Sciatic nerve (tissue), 2 donors: ENCODE measurements at places on chromosomes 16 and 17.

- DNase-seq, result no peak
These were observed 159 bp downstream of the USP36 start for GRCh38 chr17:78840530-78840779.

- DNase-seq, result no peak
These were observed 16.6 kb upstream of the LITAF start for GRCh38 chr16:11603331-11603750.

DNA sequence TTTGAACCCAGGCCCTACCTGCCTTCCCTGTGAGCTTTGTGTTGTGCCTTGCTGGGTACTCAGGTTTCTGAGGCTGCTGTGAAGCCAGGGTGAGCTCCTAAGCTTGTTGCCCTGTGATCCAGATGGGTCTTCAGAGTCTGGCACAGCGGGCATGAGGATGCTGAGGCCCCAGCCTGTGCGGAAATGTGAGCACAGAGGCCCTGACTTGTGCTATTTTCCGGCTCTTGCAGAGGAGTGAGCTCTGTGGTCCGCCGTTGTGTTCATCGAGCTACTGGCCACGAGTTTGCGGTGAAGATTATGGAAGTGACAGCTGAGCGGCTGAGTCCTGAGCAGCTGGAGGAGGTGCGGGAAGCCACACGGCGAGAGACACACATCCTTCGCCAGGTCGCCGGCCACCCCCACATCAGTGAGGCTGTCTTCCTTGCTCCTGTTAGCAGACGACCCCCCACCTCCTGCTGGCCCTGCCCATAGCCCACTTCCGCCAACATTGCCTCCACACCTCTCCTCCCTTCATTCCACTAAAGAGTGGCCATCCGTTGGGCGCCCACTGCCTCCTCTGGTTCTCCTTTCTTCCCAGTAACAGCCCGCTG is 2.7 kb downstream of the PHKG2 start:
- no peak for DNase-seq

GRCh38 chr16:73031155-73031866 is 16.6 kb downstream of the ZFHX3 start:
- DNase-seq, result no peak

DNA sequence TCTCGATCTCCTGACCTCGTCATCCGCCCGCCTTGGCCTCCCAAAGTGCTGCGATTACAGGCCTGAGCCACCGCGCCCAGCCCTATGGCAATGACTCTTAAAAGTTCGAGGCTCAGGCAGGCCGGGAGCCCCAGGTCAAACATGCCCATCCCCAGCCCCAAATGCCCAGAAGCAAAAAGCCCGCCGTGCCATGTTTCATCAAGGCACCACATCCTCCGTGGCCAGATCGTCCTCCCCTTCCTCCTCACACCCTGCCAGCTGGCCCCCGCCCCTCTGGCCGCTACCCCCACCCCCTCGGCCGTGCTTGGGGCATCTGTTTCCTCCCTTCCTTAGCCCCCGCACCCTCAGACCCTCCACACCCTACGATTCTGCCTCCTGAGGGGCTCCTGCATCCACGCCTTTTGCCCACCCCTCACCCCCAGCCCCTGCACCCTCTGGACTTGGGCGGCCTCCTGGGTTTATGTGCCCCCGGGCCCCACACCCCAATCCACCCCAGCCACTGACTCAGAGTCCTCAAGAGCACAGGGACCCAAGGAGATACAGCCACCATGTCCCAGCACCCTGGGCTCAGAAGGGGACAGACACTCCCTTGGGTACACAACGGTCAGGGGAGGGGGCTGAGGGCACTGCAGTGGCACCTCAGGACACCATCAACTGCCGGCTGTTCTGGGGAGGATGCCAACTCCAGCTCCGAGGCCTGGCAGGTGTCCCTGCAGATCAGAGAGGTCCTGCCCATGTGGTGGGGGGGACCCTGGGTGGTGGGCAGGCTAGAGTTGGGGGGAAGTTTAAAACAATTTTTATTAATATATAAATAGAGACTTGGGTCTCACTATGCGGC is 7.1 kb downstream of the CTRB1 start:
- DNase-seq, result no peak

GRCh38 chr16:69522732-69523404 is 42.9 kb upstream of the NFAT5 start:
- no peak for DNase-seq

- DNase-seq, result no peak
These were observed 16.6 kb upstream of the RNF135 start for GRCh38 chr17:30954046-30954830.

GRCh38 chr17:39461926-39462569 is 762 bp downstream of the CDK12 start:
- no peak for DNase-seq

GRCh38 chr17:82051776-82052637 is at the start of the genes GPS1 and RFNG:
Gene GPS1 (plus strand): TSS chr17:82051898. CDS start chr17:82051932, 34 bp downstream.
Gene RFNG (minus strand): TSS chr17:82051811. CDS start chr17:82051766, 45 bp downstream.
- peak; percentile 88 for DNase-seq

DNA sequence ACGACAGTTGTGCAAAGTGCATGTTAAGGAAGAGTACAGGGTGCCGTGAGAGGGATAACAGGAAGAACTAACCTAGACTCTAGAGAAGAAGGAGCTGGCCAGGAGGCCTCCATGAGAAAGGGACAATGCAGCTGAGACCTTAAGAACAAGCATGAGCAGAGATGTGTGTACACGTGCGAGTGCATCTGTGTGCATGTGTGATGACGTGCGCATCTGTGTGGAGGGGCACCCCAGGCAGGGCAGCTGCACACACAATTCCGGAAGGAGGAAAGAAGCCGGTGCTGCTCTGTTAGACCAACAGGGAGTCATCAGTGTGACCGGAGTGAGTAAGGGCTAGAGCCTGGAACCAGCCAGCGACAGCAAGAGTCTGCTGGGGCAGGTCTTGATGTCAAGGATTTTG is 7.6 kb upstream of the KIF19 start:
- DNase-seq, result no peak

- no peak for DNase-seq
These were observed 530 bp upstream of the ZDHHC7 start for GRCh38 chr16:85011846-85012284.

DNA sequence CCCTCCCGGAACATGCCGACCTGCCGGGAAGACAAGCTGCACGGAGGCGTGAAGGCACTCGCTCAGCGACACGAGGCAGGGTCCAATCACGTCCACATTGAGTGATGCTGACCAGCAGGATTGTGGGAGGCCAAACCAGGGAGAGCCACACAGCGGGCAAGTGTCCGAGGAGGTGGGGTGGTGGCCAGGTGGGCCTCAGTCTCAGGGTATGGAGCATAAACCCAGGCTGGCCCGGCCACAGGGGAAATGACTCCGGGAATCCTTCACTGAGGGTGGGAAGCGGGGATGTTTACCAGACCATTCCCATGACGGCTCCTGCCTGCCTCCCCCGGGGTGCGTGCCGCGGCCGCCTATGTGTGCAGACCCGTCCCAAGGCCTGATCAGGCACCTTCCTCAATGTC is 62.5 kb downstream of the RPH3AL start:
- peak; percentile 53 for DNase-seq

- DNase-seq, result peak; percentile 17
These were observed 219.0 kb downstream of the CPPED1 start for GRCh38 chr16:12584488-12585233.

GRCh38 chr16:68704232-68704867 is 32.7 kb upstream of the CDH1 start:
- peak; percentile 84 for DNase-seq

DNA sequence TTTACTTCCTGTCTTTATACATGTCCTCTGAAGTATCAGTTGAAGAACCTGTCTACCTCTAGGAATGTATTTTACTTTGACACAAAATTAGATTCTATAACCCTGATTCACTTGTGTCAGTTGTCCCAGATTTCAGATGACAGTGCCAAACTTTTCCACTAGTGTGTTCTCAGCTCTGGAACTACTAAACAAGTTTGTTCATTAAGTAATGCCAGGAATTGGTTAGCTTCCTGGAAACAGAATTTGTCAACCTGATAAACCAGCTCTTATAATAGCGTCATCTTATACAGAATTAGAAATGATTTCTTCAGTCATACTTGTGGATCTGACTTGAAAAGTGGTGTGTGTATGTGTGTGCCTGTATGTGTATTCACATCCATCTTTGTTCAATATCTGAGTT is 7.4 kb downstream of the MAP3K3 start:
- no peak for DNase-seq

DNA sequence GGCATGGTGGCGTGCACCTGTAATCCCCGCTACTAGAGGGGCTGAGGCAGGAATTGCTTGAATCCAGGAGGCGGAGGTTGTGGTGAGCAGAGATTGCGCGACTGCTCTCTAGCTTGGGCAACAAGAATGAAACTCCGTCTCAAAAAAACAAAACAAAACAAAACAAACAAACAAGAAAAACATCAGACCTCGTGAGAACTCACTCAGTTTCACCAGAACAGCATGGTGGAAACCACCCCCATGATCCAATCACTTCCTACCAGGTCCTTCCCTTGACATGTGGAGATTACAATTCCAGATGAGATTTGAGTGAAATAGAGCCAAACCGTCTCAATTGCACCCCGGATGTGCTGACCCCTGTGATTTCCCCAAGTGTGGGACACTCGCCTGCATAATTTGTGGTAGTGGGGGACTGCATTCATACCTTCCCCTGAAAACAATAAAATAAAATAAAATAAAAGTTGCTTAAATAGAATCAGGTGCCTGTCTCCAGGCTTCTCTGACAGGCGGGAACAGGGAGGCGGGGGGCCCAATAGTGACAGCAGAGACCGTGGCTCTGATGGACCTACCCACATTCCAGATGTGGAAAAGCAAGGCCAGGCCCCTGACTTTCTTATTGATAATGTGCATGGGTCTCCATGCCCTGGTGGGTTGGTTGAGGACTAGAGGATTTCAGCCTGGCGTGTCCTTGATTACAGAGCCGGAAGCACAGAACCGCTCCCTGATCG is 13.1 kb downstream of the ZSCAN10 start:
- no peak for DNase-seq

- DNase-seq, result no peak
These were observed 1.7 kb downstream of the ARHGDIA start for GRCh38 chr17:81869221-81870130.

DNA sequence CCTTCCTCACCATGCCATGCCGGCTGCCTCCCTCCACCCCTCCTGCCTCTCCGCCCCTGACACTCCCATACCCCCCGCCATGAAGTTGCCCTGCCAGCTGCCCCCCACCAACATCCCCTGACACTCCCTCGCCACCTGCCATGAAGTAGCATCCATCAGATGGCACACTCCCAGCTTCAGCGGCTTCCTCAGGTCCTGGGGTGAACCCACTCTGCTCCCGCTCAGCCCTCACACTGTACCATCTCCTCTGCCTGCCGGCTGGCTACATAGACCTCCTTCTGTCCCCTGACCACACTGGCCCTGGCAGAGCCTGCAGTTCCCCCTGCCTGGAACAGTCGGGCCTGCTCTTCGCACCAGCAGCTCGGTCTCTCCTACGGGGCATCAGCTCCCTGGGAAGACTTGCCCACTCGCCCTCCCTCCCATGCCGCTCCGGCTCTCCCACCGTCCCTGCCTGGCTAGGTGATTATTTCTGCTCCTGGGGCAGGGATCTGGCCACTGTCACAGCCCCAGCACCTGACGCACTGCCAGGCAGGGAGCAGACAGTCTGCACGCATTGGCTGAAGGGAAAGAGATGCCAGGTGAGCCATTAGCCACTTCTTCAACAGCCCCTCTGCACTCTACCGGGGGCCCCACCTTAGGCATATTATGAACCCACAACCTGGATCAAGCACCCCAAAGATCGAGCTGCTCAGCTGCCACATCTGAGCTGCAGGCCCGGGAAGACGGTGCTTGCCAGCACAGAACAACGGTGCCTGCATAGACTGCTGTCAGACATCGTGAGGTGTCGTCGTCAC is 9.0 kb downstream of the CANT1 start:
- peak; percentile 54 for DNase-seq

GRCh38 chr16:73074382-73074781 is 26.5 kb upstream of the ZFHX3 start:
- no peak for DNase-seq
